ENCODE measurements at places on chromosomes 12 and 14.

GRCh38 chr12:115869604-115870003, 407.9 kb downstream of the MED13L start:
- no peak for DNase-seq

- no peak for DNase-seq
These were observed 120.1 kb downstream of the RALGAPA1 start for GRCh38 chr14:35689000-35689460.

- DNase-seq, result peak; percentile 46
These were observed 668 bp downstream of the TRIP11 start for GRCh38 chr14:92039063-92039718.

DNA sequence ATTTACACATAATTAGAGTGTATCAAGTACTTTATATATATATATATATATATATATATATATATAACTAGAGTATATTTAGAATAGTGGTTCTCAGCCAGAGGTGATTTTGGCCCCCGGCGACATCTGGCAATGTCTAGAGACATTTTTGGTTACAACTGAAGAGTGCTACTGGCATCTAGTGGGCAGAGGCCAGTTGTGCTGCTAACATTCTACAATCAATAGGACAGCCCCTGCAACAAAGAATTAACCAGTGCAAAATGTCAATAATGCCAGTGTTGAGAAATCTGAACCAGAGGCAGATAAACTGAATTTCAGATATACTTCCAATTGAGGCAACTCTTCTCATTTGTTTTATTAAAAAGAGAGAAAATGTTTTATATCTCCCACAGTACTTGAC, 8.9 kb downstream of the GTF2A1 start:
- DNase-seq, result peak; percentile 7

DNA sequence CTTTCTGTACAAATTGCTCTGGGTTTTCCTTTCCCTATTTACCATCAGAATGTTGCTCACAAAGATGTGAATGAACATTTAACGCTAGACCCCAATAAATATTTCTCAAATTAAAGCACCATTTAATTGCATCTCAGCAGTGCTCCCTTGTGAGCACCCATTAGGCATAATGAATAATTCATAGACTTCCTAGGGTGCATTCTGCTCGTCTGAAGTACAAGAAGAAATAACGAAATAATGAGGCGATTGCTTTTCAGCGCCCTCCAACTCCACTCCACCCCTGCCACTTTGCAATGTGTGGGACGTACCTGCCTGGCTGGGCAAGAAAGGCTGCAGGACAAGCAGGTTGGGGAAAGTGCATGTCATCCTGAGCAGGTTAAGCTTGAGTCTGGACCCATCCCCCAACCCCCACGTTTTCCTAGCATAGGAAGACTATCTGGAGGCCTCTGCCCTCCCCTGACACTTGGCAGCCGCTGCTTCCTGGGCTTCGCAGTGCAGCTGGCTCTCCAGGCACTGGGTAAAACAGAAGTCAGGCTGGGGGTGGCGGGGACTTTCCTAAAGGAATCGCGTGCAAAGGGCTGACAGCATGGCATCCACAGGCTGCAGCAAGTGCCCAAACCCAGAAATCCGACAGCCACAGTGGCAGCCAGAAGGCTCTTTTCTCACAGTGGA, 253.7 kb downstream of the DUSP6 start:
- no peak for DNase-seq

GRCh38 chr12:31567029-31567428, 23.9 kb downstream of the DENND5B start:
- DNase-seq, result no peak

DNA sequence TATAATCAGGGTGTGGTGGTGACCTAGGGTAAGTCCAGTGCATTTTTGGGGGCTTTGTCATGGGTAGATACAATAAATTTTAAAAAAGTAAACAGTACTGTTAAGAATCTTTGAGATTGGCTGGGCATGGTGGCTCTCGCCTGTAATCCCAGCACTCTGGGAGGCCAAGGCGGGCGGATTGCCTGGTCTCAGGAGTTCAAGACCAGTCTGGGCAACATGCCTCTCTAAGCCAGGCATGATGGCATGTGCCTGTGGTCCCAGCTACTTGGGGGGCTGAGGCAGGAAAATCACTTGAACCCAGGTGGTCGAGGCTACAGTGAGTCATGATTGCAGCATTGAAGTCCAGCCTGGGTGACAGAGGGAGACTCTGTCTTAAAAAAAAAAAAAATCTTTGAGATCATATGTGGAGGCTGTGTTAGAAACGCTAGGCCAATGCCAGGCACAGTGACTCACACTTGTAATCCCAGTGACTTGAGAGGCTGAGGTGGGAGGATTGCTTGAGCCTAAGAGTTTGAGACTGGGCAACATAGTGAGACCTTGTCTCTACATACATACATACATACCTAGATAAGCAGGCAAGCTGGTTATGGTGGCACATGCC, 67.7 kb downstream of the PRKCH start:
- no peak for DNase-seq

- DNase-seq, result no peak
These were observed 268.1 kb downstream of the EGLN3 start for GRCh38 chr14:33682760-33683159.

DNA sequence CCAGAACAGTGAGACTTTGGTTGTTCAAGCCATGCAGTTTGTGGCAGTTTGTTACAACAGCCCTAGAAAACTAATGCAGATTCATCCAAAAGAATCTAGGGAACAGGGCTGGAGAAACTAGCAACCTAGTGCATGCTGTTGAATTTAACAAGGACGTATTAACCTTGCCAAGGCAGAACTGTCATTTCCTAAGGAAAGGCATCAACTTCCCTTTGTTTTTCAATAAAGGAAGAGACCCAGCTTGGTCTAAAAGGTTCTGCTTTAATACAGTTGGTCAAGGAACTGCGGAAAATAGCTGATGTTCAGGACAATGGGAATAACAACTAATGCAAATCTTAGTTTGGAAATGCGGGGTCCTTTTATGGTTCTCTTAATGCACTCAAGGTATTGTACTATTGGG, 11.5 kb downstream of the AK7 start:
- no peak for DNase-seq

GRCh38 chr12:75438059-75438754, 42.3 kb upstream of the GLIPR1 start:
- DNase-seq, result no peak

DNA sequence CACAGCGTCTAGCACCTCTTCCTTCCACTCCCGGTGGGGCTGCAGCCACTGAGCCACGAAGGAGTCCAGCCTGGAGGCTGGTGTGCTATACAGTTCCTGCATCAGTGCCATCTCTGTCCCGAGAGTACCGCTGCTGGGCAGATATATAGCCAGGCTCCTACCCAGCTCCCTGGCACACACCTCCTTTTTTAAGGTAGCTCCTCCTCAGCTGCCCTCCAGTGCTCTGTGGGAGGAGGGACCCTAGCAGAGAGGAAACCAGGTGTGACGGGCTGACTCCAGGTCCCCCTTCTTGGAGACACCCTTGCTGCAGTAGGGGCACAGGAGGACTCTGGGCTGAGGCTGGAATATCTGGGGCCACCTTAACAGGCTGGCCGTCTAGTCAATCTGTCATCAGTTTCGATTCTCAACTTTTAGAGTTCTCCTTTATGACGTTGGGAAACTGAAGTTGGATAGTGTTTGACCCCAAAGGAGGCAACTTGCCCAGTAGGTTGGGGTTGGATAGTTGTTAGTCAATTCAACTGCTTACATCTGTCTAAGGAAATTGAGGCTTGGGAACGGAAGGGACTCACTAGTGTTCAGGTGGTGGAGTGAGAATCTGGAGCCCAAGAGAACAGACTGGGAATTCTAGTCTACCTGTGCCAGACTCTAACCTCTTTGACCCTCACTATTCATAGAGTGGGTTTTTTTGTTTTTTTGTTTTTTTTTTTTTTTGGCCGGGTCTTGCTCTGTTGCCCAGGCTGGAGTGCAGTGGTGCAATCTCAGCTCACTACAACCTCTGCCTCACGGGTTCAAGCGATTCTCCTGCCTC, at the start of gene OASL:
Gene OASL, minus strand, starts transcription at position 386 of the 808 bp plus-strand sequence. Its CDS starts 275 bp downstream, at position 111.
- DNase-seq, result peak; percentile 38

DNA sequence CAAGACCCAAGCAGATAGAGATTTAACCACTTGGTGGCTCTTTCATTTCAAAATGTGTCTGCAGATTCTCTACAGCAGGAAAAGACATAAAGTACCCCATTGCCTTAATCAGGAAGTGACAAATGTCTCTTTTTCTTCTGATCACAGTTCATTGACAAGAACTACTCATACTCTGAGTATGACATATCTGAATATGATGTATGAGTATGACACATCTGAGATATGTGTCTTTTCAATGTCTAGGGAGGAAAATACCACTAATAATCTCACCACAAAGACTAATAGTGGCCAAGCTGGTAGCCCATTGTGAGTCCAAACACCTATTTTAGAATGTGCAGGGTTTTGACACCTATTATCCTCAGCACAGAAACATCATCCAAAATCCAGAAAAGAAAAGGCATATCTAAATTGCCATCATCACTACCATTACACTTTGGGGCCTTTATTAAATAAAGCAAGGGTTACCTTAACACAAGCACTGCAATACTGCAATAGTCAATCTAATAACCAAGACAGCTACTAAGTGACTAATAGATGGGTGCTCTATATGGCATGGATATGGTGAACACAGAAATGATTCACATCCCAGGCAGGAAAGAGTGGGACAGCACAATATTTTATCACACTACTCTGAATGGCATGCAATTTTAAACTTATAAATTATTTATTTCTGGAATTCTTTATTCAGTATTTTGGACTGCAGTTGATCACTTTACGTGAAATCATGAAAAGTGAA, 243.7 kb upstream of the FAR2 start:
- DNase-seq, result no peak

GRCh38 chr12:52248541-52249461, 15.8 kb downstream of the KRT7 start:
- DNase-seq, result no peak
